ENCODE measurements at places on chromosomes 7 and 10.

DNA sequence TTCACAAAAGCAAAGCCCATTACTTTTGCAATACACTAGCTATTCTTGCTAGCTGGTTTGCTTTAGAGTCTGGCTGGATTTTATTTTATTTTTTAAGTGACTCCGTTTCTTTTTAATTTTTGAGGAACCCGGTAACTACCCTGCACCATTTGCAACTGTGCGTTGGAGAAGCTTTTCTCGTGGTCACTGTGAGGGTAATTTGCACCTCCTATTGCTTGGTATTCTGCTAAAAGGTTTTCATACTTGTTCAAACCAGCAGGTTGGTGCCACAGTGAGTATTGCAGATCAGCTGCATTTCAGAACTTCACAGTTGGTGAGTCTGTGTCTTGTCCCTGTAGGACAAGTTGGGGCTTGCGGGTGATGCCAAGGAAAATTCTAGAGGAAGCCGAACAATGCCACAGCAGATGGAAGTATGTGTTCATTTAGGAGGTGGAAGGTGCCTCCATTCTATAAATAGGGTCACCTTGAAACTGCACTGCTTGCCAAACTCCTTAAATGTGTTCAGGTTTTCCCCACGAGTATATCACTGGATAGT, 3.9 kb upstream of the NMT2 start:
- no peak for DNase-seq

DNA sequence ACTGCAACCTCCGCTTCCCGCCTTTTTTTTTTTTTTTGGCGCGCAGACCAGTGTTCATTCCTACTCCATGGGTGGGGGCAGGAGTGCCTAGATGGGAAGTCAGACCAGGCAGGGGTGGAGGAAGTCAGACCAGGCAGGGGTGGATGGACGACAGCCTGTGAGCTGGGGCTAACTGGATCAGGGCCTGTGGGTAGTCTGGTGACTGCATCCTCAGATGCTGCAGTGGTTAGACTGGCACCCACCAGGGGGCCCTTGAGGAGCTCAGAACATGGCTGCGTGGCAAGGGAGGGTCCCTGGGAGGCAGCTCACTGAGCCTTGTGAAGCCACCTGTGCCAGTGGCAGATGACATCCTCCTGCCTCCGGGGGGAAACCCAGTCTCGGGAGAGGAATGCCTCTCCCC, 35.1 kb downstream of the RCC1L start:
- DNase-seq: no peak

- DNase-seq: no peak
These were observed 33.7 kb downstream of the AGK start for GRCh38 chr7:141584935-141585334.

DNA sequence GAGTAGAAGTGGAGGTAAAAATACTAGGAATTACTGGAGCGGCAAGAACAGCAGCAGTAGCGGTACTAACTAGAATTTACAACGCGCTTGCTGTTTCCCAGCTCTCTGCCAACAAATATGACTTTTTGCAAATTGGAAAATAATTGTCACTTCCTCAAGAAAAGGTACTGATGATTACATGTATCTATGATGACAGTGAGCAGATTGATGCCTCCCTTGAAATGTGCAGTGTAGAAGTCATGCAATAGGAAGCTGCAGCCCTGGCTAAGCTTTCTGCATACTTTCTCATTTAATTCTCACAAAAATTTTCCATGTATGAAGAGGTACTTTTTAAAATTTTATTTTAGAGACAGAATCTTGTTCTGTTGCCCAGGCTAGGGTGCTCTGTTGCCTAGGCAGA, 49.9 kb downstream of the ANK3 start:
- DNase-seq: no peak

DNA sequence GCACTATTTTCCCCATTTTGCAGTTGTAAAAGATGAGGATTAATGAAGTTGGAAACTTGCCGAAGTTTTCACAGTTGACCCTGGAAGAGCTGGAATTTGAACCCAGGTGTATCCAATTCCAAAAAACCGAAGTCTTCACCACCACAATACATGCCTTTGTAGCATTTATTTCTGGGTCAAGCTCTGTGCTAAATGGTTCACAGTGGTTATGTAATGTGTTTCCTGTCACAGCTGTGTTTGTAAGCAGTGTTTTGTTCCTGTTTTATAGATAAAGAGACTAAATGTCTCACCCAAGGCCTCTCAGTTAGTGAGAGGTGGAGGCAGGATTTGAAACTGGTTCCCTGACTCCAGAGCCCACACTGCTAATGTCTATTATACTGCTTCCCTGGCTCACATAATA, 17.6 kb downstream of the SFTPA2 start:
- DNase-seq: no peak

DNA sequence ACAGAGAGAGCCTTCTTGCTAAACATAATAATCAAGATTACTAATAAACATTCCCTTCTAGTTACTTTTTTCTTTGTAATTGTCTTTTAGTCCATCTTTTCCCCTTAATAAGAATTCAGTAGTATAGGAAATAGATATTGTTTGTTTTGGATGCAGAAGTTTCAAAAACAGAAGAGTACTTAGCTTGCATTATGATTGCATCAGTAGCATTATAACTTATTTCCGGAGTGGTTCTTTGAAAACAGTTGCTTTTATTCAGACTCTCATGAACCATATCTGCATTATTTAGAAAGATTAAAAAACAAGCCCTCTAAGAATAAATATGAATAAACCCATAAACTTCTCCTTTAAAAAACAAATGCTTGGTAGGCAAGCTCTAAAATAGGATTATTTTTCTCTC, 34.0 kb upstream of the DKK1 start:
- DNase-seq: no peak

DNA sequence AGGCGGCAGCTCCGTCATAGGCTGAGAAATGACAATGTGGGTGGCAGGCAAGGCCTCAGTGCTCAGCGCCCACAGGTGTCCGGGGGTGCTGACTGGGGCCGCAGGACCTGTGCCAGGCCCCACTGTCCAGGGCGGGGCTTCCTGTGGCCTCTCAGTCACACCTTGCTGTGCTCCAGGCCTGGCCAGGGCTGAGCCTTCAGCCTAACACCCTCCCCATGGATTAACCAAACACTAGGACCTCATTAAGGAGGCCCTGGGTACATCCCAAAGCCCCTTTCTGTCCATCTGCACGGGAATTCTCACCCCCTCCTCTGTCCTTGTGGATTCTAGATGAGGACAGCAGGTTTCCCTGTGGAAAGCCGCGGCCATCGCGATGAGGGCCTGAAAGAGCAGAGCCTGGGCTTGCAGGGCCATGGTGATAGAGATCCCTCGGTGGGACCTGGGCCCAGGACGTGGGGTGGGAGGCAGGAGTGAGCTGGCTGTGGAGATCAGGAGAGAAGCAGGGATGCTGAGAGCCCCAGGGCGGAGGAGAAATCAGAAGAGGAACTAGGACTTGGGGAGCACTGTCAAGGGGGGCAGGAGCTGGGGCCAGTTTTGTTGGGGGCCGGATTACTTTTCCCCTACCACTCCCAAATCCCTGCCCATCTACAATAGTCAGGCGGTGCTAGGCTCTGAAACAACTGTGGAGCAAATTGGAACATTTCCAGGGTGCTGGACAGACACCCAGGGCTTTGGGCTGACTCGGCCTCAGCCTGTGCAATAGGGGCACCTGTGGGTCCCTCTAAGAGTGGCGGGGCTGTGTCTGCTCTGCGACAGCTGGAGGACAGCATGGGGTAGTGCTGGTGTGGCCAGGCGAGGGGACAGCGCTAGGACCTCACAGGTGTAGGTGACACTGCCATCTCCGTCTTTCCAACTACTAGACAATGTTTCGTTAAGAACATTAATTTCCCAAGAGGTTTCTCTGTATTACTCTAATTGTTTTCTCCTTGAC, 23.3 kb upstream of the MNX1 start:
- DNase-seq: no peak

DNA sequence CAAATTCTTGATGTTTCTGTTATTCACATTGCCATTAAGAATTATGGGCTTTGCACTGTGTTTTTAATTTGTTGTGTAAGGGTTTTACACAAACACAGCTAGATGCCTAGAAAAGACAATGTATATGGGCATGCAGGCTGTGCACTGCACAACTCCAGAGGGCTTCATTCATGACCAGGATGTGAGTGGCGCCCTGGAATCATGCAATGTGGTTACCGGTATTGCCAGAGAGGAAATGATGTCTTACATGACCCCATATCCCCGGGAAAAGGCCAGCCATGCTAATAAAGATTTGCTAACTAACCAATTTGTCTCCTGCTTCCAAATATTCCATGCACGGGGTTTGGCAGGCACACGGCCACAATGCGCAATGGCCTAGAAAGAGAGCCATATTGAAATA, 16.9 kb downstream of the KCNMA1 start:
- DNase-seq: no peak

- peak; percentile 31 for DNase-seq
These were observed 76.1 kb upstream of the CPXM2 start for GRCh38 chr10:123967626-123968243.

DNA sequence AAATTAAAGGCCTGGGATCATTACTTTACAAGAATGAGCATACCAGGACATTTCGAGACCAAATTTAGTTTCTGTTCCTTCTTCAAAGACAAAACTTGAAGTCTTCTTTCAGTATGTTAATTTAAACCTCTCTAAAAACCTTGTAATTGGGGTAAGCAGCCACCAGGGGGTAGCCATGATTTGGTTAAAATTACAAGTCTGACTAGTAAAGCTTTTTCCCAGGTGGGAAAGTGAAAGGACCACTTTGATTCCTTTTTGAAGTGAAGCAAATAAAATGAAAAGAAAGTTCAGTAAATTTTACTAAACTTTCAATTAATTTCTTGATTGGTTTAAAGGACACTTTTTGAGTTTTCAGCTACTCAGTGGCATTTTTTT, 294.3 kb downstream of the BBS9 start:
- DNase-seq: no peak

DNA sequence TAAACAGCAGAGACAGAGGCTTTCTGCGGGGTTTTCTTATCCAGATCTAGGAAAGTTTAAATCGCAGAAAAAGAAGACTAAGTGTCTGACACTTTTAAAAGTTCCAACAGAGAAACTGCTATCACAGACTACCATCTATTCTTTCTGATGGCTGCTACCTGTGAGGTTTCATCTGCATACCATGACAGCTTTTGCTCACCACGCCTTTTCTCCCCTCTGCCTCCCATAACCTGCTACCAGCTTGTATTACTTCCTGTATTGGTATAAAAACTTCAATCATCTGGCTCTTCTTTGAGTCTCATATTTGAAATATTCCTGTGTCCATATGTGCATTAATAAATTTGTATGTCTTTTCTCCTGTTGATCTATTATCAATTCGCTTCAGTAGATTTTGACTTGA, 34.1 kb upstream of the RTKN2 start:
- DNase-seq: no peak

DNA sequence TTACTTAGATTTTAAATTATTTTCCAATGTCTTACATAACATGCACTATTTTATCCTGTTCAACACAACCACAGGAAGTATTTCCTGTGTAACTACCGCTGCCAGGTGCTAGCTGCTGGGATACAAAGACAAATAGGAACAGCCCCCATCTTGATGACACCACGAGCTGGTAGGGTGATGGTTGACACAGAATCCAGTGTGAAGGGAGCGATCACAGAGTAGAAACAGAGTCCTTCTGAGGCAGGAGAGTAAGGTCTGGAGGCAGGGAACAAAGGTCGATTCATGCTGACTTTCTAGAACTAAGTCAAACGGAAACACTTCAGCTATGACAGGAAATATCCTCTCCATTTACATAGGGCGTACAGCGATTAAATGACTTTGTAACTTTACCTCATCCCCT, 232.3 kb downstream of the ADAM12 start:
- no peak for DNase-seq

DNA sequence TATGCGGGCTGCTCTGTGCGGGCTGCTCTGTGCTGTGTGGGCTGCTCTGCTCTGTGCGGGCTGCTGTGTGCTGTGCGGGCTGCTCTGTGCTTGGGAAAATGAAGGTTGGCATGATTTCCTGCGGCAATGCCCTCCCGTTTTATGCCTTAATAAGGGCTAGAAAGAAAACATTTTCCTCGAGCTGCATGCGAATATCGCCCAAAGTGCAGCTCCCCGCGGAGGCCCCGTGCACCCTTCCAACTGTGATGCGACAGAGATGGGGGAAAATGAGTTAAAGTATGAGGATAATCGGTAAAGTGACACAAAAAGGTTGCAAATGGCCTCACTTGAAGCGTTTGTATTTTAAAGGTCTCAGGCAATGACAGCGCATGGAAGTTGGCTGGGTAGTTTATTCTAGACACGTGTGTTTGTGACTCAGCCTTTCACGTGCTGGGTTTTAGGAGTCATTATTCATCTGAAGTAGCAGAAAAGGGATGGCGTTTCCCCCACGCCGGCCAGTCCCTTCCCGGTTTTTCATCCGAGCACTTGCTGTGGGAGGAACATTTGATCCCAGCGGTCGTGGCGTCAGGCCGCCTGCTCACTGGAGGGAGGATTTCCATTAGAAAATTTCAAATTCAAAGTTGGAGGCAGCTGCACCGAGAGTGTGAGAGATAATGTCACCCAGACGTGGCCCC, 220.7 kb downstream of the ADARB2 start:
- DNase-seq: no peak

- no peak for DNase-seq
These were observed 3.9 kb upstream of the BLVRA start for GRCh38 chr7:43754596-43754995.

DNA sequence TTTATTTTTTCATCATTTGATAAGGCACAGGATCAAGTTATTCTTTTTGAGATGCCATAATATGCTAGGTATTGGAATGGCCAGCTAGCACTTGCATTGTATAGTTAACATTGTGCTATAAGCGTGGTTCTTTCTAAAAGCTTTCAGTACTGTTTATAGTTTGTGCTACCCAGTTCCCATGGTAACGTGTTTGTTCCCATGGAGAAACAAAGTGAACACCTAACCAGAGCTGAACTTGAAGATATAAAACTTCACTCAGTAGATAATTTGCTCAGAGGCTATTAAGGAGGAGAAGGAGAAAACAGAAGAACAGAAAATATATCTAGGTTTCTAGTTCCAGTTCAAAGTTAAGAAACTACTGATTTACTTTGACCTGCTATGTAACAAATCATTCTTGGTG, 23.6 kb upstream of the ITGB8 start:
- no peak for DNase-seq

DNA sequence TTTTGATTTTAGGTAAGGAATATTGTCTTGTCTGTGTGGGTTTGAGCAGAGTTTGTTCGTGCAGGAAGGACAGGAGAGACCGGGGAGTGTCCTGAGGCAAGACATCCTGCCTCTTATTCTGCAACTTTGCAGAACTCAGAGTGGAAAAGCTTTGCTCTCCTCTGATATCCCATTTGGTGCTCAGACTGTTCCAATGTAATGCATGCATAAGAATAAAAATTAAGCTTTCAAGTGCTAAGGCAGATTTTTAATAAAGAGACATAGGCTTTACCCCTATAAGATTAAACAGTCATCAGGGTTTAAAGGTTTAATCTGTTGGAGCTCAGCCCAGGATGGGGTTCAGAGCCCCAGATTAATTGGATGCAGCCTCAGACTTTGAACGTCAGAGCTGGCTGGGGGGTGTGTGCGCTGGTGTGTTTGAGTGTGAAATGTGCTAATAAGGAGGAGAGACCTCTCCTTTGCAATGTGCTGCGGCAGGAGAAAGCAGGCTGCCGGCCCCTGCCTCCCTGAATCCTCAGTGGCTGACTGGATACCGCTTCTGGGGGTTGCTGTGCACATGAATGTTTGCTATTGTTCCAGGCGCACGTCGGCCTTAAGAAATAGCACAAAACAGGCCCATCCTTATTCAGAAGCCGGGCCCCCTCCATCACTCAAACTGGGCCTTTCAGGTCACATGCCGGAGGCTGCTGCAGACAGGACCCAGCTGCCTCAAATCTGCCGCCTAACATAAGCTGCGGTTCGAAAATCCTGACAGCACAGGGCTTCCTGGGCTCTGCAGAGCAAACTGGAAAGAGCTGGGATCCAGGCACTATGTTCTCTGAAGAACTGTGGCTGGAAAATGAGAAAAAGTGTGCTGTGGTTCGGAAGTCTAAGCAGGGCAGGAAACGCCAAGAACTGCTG, 84.1 kb upstream of the PRR15 start:
- no peak for DNase-seq

- DNase-seq: no peak
These were observed 2.9 kb upstream of the ZNF33A start for GRCh38 chr10:38007551-38007950.
